ENCODE measurements at places on chromosomes 5 and 9. TPM values are rescaled to one million over a fixed set of nuclear protein-coding genes. Genes with fewer than 3 reads are reported as not detected.

GRCh38 chr5:142981886-142982820 lies 212.0 kb downstream of the ARHGAP26 start:
- H3K36me3 ChIP-seq = no peaks in the 10 kb centered on the region
- DNase-seq = peak; percentile 41
- peaks cover 20% of the 10 kb centered on the region for H3K4me1 ChIP-seq
- H3K27me3 ChIP-seq = no peaks in the 10 kb centered on the region
- peak overlapping the region; percentile 58 for H3K27ac ChIP-seq
- H3K4me3 ChIP-seq = no peak overlapping the region

DNA sequence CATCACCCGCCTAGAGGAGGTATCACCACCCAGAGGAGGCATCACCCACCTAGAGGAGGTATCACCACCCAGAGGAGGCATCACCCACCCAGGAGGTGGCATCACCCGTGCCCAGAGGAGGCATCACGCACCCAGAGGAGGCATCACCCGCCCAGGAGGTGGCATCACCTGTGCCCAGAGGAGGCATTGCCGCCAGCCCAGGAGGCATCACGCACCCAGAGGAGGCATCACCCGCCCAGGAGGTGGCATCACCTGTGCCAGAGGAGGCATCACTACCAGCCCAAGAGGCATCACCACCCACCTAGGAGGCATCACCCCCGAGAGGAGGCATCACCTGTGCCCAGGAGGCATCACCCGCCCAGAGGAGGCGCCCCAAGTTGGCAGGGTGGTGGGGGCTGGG lies 2.6 kb downstream of the NOTCH1 start:
- H3K27ac ChIP-seq = peak overlapping the region; percentile 96
- DNase-seq = no peak
- no peak overlapping the region for H3K4me3 ChIP-seq
- H3K4me1 ChIP-seq = peaks cover 32% of the 10 kb centered on the region

- H3K4me3 ChIP-seq = no peak overlapping the region
- no peaks in the 10 kb centered on the region for H3K36me3 ChIP-seq
- no peak for DNase-seq
These were observed 9.7 kb upstream of the HK3 start for GRCh38 chr5:176908675-176909368.

GRCh38 chr5:26660116-26660515 lies 378.3 kb downstream of the CDH9 start:
- DNase-seq = no peak
- H3K27ac ChIP-seq = no peak overlapping the region
- H3K4me1 ChIP-seq = no peaks in the 10 kb centered on the region
- no peak overlapping the region for H3K4me3 ChIP-seq

DNA sequence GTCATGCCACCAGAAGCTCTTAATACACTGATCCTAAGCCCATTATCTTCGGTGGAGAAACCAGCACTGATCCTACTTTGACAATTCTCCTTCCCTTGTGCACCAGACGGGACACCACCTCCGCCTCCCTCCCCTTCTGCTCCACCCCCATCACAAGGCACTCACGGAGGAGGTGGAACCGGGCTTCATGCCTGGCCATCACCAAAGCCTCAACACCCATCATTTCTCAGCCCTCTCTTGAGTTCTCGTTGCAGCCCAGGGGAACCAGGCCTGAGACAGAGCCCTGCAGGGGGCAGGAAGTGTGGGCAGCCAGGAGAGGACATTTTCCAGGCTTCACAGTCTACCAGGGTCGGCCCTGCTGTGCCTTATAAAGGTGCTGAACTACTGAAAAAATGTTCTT lies 160.5 kb downstream of the GOLPH3 start:
- DNase-seq = no peak
- no peaks in the 10 kb centered on the region for H3K27me3 ChIP-seq
- peaks cover 9% of the 10 kb centered on the region for H3K4me1 ChIP-seq

- H3K4me3 ChIP-seq = peak overlapping the region; percentile 65
- H3K4me1 ChIP-seq = peaks cover 55% of the 10 kb centered on the region
- H3K27me3 ChIP-seq = no peaks in the 10 kb centered on the region
These were observed 1.5 kb downstream of the PRRC2B start for GRCh38 chr9:131395157-131396098.

DNA sequence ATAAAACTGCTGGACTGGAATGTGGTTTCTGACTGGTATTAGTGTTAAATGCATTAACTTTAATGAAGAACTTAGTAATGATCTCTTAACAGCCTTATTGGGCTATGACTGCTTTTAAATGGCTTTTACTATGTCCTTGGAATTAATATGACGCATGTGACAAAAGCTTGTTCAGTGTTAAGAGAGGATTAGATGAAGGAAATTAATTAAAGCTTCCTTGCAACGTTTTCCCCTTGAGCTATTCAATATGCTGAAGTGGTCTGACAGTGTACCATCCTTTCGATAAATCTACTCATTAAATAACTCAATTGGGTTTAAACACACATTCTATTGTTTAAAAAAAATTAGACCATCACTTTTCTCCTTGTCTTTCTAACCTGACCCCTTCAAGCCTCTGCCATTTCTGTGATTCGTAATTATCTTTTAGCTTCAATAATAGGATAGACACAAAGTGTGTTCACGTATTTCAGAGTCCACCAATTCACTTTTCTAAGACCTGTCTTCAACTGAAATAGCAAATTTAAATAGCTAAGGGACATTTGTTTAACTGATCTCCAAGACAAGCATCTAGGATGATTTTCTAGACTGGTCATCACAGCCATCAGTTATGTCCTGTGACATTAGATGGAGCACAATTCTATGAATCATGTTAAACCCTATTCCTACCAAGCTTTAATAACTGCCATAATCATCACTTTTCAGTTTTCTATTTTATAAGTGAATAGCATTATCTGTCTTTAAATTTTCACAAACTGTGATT lies 1258.0 kb upstream of the CDH9 start:
- H3K4me1 ChIP-seq = no peaks in the 10 kb centered on the region
- no peak overlapping the region for H3K4me3 ChIP-seq
- no peak overlapping the region for H3K27ac ChIP-seq
- no peak for DNase-seq
- no peaks in the 10 kb centered on the region for H3K27me3 ChIP-seq
- no peaks in the 10 kb centered on the region for H3K36me3 ChIP-seq

GRCh38 chr9:121323449-121324151 lies 46.5 kb downstream of the STOM start:
- H3K4me1 ChIP-seq = peaks cover 33% of the 10 kb centered on the region
- no peaks in the 10 kb centered on the region for H3K27me3 ChIP-seq
- DNase-seq = no peak
- no peaks in the 10 kb centered on the region for H3K36me3 ChIP-seq

DNA sequence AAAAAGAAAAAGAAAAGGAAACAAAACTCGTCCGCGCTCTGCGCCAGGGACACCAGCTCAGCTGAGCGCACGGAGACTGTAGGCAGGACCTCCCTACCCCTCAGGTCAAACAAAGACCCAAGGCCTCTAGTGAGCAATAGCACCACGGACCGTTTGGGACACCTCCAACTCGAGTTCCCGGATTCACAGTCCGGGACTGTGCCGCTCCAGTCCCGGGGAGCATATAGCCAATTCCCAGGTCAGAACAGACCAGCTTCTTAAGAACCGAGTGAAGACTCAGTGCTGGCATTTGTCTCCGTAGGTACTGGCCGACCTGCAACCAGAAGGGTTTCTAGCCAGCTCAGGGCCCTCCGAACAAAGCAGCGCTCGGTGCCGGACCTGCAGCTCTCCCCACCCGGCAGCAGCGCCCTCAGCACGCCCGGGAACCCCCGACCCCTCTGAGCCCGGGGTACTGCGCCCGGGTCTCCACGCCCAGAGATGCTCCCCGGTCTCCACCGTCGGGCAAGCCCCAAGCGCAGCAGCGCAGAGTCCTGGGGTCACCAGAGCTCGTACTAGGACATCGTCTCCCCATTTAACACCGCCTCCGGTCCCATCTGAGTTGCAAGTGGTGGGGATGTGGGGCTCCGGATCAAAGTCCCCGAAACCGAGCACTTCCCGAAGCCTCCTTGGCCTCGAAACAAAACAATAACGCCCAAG lies 591 bp downstream of the ABCA1 start:
- peaks cover 38% of the 10 kb centered on the region for H3K4me1 ChIP-seq
- H3K4me3 ChIP-seq = peak overlapping the region; percentile 82
- no peaks in the 10 kb centered on the region for H3K36me3 ChIP-seq

DNA sequence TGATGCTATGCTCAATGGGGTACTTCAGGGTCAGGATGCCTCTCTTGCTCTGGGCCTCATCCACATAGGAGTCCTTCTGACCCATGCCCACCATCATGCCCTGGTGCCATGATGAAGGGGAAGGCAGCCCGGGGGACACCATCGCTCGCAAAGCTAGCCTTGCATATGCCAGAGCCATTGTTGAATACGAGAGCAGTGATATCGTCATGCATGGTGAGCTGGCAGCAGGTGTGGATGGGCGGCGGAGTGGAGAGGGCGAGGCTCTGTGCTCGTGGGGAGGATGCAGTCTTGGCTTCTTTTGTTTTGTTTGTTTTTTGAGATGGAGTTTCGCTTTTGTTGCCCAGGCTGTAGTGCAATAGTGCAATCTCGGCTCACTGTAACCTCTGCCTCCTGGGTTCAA lies 17.2 kb upstream of the SPZ1 start:
- H3K4me1 ChIP-seq = no peaks in the 10 kb centered on the region
- no peaks in the 10 kb centered on the region for H3K36me3 ChIP-seq
- H3K27ac ChIP-seq = no peak overlapping the region
- H3K27me3 ChIP-seq = no peaks in the 10 kb centered on the region
- DNase-seq = no peak

DNA sequence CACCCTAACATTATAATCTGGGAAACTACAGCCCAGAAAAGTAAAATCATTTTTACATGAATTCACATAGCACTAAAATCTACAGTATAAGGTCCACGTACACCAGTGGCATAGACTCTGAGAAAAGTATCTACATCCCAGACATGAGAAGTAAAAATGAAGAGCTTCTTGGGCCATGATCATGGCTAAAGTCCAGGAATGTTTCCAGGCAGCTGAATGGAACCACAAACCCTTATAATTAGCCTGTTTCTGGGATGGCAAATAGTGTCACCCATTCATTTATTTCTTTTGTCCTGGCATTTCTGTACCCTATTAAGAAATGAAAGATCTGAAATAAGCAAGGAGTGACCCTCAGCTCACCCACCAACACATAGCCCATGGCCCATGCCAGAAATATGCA lies 217.9 kb downstream of the SPOCK1 start:
- H3K27ac ChIP-seq = no peak overlapping the region
- H3K36me3 ChIP-seq = no peaks in the 10 kb centered on the region
- no peak for DNase-seq
- no peaks in the 10 kb centered on the region for H3K27me3 ChIP-seq
- H3K4me3 ChIP-seq = no peak overlapping the region

- no peaks in the 10 kb centered on the region for H3K4me1 ChIP-seq
- no peak overlapping the region for H3K4me3 ChIP-seq
- H3K36me3 ChIP-seq = no peaks in the 10 kb centered on the region
- H3K27ac ChIP-seq = no peak overlapping the region
These were observed 11.1 kb downstream of the PCDH1 start for GRCh38 chr5:141867139-141867538.

GRCh38 chr5:24235946-24236345 lies 408.8 kb downstream of the CDH10 start:
- DNase-seq = no peak
- no peak overlapping the region for H3K27ac ChIP-seq
- no peaks in the 10 kb centered on the region for H3K4me1 ChIP-seq
- no peaks in the 10 kb centered on the region for H3K36me3 ChIP-seq

DNA sequence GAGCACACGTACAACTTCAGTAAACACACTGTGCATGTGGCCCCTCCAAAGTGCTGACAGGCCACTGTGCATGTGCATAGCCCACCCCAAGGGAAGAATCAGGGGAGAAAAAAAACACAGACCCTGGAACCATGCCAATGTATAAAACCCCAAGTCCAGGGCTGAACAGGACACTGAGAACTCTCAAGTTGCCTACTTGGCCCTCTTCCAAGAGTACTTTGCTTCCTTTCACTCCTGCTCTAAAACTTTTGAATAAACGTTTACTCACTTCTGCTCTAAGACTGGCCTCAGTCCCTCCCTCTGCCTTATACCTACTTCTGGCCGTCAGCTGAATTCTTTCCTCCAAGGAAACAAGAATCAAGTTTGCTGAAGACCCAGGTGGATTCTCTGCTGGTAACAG lies 77.7 kb upstream of the NFIB start:
- no peaks in the 10 kb centered on the region for H3K27me3 ChIP-seq
- no peak for DNase-seq
- H3K36me3 ChIP-seq = no peaks in the 10 kb centered on the region
- H3K4me3 ChIP-seq = no peak overlapping the region
- no peak overlapping the region for H3K27ac ChIP-seq
- peaks cover 9% of the 10 kb centered on the region for H3K4me1 ChIP-seq

GRCh38 chr5:65970481-65971367 lies 44.3 kb downstream of the ERBIN start:
- no peaks in the 10 kb centered on the region for H3K36me3 ChIP-seq
- DNase-seq = peak; percentile 82
- peak overlapping the region; percentile 86 for H3K27ac ChIP-seq
- no peak overlapping the region for H3K4me3 ChIP-seq

DNA sequence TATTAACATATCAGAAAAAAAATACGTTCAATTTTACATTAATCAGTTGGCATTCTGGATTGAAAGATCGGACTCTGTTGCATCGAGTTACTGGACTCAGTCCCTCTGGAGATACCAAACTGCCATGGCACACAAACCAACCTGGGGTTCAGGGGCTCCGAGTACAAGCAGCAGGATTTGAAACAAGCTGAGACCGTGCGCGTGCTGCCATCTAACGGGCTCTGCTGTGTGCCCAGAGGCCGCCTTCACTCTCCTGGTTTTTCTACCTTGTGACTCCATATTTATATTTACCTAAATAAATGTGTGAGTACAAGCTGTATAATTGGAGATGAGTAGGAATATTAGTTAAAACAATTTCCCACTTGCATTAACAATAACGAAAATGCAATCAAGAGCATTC lies 48.2 kb downstream of the ANXA1 start:
- no peak for DNase-seq
- H3K36me3 ChIP-seq = no peaks in the 10 kb centered on the region
- H3K4me1 ChIP-seq = no peaks in the 10 kb centered on the region
- no peak overlapping the region for H3K4me3 ChIP-seq
- H3K27me3 ChIP-seq = no peaks in the 10 kb centered on the region

CCDC152 gene
- 1.1 TPM for total RNA-seq

SPATA31A3 gene
- total RNA-seq = not detected

TIFAB gene
- not detected for total RNA-seq

ANKRD18A gene
- total RNA-seq = not detected

PCDHB5 gene
- 1.5 TPM for total RNA-seq

PCDHA1 gene
- total RNA-seq = not detected

LCN6 gene
- 2.1 TPM for total RNA-seq

ALDH1B1 gene
- total RNA-seq = 21.0 TPM
